ENCODE measurements at places on chromosomes 1 and 21.

- DNase-seq: no peak
Observed at GRCh38 chr1:30450148-30450817, 273.1 kb downstream of the MATN1 start.

DNA sequence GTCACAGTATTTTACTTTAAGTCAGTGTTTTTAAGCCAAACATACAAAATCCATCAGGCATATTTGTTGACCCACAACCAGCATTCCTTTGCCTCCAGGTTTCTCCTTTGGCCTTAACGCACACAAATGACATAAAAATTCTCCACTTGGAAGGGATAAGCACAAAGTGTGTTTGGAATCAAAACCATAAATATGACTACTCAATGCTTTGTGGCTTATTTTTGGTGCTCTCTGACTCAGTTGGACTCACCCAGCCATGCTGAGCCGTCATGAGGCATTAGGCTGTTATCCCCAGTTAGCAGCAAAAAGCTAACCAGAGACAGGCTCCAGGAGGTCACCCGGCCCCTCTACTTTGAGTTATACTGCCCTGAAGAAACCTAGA is 948 bp downstream of the PRUNE1 start:
- DNase-seq: no peak

GRCh38 chr1:170307426-170307825 is 161.7 kb downstream of the NTMT2 start:
- DNase-seq: no peak

GRCh38 chr1:47759936-47760629 is 237.1 kb downstream of the TRABD2B start:
- no peak for DNase-seq

GRCh38 chr1:150804671-150805070 is 3.4 kb downstream of the CTSK start:
- no peak for DNase-seq

DNA sequence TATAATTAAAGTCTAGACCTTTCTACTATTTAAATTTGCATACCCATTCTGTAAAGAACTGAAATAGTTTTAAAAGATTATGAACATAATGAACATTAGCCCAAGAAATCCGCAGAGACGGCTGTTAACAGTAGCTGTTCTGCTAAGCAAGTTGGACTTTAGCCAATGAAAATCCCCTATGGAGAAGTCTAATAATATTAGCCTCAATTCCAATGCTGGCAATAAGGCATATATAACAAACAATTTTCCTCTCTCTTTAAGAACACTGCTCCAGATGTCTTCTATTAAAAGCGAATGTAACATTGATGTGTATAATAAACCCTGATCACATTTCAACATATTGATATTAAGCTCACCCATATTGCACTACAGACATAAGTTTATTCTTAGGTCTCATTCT is 221.3 kb upstream of the KCTD3 start:
- no peak for DNase-seq

DNA sequence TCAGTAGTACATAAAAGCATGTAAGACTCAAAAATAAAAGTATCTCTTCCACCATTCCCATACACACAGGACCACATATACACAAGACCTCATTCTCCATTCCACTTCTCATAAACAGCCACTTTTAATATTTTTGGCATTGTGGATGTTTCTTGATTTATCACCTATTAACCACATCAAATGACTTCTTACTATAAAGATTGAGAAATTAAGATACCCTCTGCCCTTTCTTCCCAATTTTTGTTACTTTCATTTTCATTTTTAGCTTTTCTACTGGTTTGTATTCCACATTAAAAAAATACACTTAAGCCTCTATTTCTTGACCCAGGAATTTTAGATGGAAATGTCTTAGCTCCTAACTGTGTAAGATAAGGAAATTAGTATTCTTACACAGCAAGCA is 22.8 kb downstream of the AKT3 start:
- no peak for DNase-seq

DNA sequence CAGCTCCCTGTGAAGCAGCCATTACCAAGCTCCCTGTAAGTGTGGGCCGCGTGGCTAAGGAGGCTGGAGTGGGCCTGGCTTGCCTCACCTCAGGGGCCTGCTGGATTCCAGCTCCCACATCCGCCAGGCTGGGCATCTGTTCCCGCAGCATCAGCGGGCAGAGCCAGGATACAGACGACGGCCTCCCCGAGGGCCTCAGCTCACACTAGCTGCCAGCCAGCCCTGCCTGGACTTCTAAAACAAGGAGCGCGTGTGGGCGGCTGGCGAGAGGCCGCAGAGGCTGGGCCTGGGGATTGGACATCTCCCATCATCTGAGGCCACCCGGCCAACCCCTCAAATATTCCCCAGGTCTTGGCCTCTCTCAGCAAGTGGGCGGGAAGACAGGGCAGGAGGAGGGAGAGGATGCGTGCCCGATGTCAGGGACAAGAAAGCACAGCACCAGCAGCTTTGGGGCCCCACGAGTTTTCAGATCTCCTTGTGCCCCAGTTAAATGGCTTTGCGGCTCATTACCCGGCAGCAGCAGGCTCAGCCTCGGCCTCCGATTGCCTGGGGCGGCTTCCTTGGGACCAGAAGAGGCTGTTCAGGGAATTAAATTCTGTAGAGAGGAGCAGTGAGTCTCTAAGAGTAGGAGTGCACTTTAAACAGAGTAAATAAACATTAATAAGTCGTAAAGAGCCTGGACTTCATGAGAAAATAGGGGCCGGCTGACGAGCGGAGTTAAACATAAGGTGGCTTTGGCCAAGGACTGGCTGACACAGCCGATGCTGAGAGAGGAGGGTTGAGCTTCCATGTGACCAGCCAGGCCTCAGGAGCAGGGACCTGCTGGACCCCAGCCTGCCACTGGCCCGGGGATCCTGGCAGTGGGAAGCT is 208.9 kb upstream of the C1orf174 start:
- DNase-seq: no peak

- no peak for DNase-seq
Observed at GRCh38 chr1:37073854-37074379, 39.6 kb upstream of the GRIK3 start.

DNA sequence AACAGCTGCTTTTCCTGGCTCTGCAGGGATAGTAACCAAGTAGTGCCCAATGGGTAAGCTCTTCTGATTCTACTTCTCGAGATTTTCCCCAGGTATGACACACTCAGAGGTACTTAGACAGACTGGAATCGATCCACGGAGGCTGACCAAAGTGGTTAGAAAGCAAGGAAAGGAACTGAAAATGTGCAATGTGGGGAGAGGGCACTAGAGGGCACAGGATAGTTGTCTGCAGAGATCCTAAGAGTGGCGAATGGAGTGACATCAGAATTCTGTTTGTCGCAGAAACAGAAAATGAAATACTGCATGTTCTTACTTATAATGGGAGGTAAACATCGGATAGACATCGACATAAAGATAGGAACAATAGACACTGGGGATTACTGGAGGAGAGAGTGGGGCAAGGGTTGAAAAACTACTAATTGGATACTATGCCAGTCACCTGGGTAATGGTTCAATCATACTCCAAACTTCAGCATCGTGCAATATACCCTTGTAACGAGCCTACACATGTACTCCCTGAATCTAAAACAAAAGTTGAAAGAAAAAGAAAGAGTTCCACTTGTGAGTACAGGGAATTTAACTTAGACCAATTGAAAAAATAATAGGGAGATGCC is 23.3 kb downstream of the CYP2J2 start:
- DNase-seq: peak; percentile 77

DNA sequence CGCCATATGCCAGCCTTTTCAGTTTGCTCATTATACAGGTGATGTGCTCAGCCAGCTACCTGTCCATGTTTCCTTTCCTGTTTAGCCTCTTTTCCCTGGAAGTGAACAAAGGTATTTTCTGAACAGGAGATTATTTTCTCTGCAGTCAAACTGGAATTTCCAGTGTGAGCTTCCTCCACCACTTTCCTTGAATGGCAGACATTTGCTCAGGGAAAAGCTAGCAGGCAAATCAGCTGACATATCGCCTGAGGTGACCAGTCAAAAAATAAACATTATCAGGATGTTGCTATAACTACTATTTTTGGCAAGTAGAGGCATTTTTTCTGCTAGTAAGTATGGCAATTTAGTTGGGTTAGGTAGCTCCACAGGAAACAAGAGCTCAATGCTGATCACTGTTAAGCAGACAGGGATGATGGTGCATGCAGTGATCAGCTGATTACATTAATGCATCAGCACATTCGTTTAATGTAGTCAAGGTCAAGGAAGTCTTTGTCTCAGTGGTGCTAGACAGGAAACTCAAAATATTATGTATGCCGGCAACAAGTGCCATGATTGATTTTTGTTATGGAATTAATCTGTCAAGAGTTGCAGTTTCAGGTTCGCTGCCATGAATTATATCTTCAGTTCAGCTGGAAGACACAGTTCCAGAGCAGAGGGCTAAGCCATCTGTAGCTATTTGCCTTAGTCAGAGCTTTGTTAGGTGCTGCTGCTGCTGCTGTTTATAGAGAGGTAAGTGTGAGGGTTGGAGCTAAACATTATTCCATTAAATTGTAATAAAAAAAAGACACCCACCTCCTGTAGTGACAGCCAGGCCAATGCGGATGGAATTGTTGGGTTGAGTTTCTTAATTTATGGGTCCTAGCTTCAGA is 179.7 kb upstream of the ST6GALNAC5 start:
- no peak for DNase-seq

GRCh38 chr1:112337028-112337531 is 58.9 kb upstream of the CTTNBP2NL start:
- peak; percentile 74 for DNase-seq

DNA sequence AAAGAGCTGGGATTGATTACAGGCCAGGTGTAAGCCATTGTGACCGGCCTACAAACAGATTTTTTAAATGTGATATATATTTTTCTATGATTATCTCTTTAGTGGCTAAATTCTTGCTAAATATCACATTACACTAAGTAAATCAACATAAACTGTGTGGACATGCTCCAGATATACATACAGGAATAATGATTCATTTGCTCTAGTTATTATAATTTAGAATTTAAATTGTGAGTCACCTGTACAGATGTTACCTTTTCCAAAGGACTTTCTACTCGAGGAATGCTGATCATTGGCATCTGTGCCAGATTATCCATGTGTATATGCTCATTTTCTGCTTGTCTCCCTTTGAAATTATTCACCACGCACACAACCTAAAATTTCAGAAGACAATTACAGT is 90.1 kb downstream of the PLPPR5 start:
- DNase-seq: no peak

GRCh38 chr1:78715181-78715661 is 65.6 kb downstream of the IFI44 start:
- no peak for DNase-seq

GRCh38 chr1:182570611-182570970 is 18.5 kb downstream of the RNASEL start:
- DNase-seq: no peak

GRCh38 chr1:94738371-94738770 is 81.8 kb upstream of the SLC44A3 start:
- no peak for DNase-seq

GRCh38 chr1:65541865-65542264 is 121.4 kb downstream of the LEPR start:
- DNase-seq: no peak

- DNase-seq: no peak
Observed at GRCh38 chr1:12113433-12114339, 50.6 kb downstream of the TNFRSF8 start.

GRCh38 chr1:117686907-117687306 is 81.1 kb downstream of the TENT5C start:
- DNase-seq: no peak

DNA sequence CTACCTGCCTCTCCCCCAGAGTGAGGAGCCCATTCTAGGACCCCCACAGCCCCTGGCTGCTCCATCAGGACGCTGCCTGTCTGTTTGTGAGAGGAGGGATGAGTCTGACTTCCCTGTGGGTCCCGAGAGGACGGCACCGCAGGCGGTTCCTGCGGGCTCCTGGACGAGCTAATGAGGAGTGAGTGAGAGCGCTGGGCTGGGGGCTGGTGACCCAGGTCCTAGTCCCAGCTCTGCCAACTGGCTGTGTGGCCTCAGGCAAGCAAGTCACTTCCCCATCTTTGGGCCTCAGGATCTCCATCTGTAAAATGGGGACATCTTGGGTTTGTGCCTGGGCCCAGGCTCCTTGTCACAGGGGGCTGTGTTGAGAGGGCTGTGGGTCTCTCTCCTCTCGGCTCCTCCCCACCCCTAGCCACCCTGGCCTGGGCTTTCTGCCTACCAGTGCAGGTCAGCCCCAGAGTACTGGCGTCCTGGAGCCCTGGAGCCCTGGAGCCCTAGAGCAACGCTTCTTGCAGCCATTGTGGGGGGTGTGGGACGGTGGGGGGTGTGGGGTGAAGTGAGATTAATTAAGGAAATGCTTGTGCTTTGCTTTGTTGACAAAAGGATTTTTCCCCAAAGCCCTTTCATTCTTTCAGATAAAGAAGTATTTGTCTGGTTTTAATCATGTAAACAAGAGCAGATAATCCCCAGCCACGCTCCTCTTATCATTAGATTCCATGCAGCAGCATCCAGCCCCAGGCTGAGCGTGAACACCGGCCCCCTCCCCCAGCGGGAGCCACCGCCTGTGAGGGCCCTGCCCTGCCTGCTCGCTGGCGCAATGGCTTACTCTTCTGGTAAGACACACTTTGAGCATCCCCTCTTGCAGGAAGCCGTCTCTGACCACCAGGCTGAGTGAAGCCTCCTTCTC is 26.8 kb downstream of the SLC1A7 start:
- peak; percentile 91 for DNase-seq

DNA sequence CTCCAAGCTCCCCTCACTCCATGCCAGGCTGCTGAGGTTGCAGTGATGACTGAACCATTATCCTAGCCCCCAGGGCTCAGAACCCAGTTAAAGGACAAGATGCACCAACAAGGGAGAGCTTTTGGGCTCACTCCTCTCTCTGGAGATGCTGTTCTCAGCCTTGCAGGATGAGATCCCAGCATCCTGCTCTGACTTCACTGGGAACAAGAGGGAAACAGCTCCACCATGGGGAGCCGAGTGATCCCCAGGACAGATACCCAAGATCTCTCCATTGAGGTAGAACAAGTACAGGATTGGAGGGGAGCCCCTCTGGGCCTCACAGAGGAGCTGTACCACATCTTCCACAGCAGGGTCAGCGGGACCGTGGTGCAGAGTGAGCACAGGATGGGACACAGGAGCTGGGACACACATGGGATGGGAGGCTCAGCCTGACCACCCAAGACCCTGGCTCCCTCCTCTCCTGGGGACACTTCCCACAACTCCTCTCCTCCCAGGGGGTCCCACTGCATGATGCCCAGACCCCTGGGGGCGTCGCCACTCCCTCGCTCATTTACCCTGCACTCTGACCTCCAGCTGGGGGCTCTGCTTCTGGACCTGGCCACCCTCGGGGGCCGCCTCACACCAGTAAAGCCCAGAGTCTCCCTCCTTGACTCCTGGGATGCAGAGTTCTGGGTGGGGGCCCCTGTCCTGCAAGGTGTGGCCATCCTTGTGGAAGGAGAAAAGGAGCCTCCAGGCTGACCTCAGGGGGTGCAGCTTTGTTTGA is 18.6 kb upstream of the SLAMF9 start:
- no peak for DNase-seq

GRCh38 chr1:67169496-67169895 is 3.2 kb downstream of the IL23R start:
- DNase-seq: no peak

DNA sequence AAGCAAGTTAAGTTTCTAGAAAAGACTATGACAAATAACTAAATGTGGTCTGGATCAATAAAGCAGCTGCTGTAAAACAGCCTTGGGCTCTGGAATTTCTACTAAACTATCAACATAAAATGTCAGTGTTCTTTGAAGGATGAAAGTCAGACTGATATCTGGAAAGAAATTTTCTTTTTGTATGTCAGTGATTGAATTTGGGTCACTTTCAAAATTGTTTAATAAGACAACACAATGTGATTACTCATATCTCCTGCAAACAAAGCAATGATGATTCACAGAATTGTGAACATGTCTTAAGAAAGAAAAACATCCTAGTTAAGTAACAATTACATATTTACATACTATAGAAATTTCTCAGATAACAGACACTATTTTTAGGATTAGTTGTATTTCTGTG is 826.4 kb downstream of the PLA2G4A start:
- no peak for DNase-seq

- DNase-seq: no peak
Observed at GRCh38 chr1:248416226-248416625, 13.4 kb downstream of the OR2T1 start.

Data from endodermal cell (in vitro differentiated cells).